ENCODE measurements at places on chromosomes 12 and 14. TPM values are rescaled to one million over a fixed set of nuclear protein-coding genes. Genes with fewer than 3 reads are reported as not detected.
A peak's percentile ranks its signal among the peaks of the same experiment; 100 is the strongest.

DNA sequence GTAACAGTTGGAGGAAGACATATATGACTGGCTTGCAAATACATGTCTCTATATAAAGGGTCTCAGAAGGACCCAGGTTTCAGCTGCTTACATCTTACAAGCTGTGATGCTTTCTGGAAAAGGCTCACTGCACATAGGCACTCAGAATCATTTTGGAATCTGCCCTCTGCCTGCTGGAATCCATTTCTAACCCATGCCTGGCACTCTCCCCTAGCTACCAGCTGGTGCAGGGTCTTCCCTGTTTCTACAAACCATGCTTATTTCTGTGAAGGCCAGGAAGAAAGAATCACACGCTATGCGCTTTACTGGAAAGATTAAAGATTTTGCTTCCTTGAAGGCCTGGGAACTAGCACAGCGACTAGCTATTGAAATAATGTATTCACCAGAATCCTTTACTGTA, 151.3 kb downstream of the DICER1 start:
- no peak overlapping the region for H3K4me3 ChIP-seq
- no peak overlapping the region for H3K27ac ChIP-seq
- DNase-seq, result no peak
- no peaks in the 10 kb centered on the region for H3K4me1 ChIP-seq
- H3K36me3 ChIP-seq, result no peaks in the 10 kb centered on the region

- no peak for DNase-seq
- peaks cover 50% of the 10 kb centered on the region for H3K27me3 ChIP-seq
- peak overlapping the region; percentile 22 for H3K4me3 ChIP-seq
- H3K4me1 ChIP-seq, result peaks cover 73% of the 10 kb centered on the region
These were observed 5.1 kb downstream of the PAPLN start for GRCh38 chr14:73242357-73242901.

- no peak overlapping the region for H3K27ac ChIP-seq
- no peaks in the 10 kb centered on the region for H3K36me3 ChIP-seq
- no peaks in the 10 kb centered on the region for H3K27me3 ChIP-seq
These were observed 180.5 kb upstream of the SFSWAP start for GRCh38 chr12:131530422-131530821.

DNA sequence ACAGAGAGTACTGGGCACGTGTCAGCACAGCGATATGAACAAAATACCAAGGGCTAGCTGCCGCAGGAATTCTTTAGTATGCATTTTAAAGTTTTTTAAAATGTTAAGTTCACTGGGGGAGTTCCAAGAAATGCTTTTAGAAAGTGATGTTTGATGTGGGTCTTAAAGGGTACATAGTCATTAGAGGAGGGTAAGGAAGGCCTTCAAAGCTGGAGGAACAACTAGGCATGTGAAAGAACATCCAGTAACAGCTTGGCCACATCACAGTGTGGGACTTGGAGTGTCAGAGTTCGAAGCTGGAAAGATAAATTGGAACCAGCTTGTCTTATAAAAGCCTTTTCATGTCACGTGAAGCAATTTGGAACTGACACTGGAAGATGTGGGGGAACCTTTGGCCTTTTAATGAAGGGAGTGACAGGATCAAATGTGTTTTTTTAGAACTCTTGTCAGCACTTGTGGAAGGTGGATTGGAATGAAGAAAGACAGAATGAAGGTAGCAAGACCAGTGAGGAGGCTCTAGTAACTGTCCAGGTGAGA, 57.7 kb downstream of the WDR20 start:
- no peak for DNase-seq
- no peak overlapping the region for H3K27ac ChIP-seq
- no peak overlapping the region for H3K4me3 ChIP-seq
- peaks cover 58% of the 10 kb centered on the region for H3K36me3 ChIP-seq

GRCh38 chr12:45183246-45183645, 32.6 kb upstream of the ANO6 start:
- H3K27ac ChIP-seq, result no peak overlapping the region
- no peaks in the 10 kb centered on the region for H3K36me3 ChIP-seq
- no peaks in the 10 kb centered on the region for H3K27me3 ChIP-seq

- no peaks in the 10 kb centered on the region for H3K4me1 ChIP-seq
- no peaks in the 10 kb centered on the region for H3K27me3 ChIP-seq
- no peak overlapping the region for H3K27ac ChIP-seq
- DNase-seq, result no peak
These were observed 69.9 kb downstream of the RPS29 start for GRCh38 chr14:49516286-49516685.

- H3K4me3 ChIP-seq, result no peak overlapping the region
- H3K27me3 ChIP-seq, result no peaks in the 10 kb centered on the region
- H3K36me3 ChIP-seq, result peaks cover 4% of the 10 kb centered on the region
- H3K4me1 ChIP-seq, result no peaks in the 10 kb centered on the region
- no peak for DNase-seq
These were observed 216.2 kb upstream of the ABCD2 start for GRCh38 chr12:39835517-39836489.

PIWIL1 gene
- not detected for total RNA-seq

SYNE3 gene
- 85.2 TPM for total RNA-seq

KRT2 gene
- total RNA-seq, result not detected

OTOGL gene
- total RNA-seq, result 0.58 TPM

Measured in stomach (tissue), 19 donors.